ENCODE measurements at places on chromosomes 7 and 10.

- DNase-seq: no peak
Measured at GRCh38 chr7:76267107-76267893, 35.2 kb upstream of the HSPB1 start.

DNA sequence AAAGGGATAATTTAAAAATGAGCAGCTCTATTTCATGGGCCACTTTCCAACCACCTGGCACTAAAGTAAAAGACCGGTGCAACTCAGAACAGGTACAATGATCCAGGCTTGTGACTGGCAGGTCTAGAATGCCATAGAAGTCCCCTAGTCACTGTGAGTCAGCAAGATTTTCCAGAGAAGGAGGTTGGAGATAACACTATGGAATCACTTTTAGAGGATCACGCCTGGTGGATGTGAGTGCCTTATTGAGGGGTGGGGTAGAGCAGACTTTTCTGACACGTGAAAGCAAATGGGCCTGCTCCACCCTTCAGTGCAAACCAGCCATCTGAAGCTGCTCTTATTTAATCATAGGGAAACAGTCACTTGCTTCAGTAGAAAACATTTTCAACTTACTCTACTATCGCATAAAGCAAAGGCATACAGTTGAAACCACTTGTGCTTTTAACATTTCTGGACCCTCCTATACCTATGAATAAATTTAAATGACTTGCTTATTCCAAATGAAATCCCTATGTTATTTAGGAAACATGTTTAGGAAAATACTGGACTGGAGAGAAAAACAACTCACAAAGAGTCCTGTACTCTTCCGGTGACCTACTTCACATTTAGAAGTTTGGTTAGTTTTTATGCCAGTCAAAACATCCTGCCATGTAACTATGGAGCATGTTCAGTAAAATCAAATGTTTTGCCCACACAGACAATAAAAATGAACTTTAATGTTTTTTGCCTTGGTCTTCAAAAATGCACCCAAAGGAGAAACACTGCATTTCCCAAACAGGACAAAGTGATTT lies 21.5 kb upstream of the AKR1C1 start:
- DNase-seq: no peak

GRCh38 chr7:135650831-135651573 lies 11.3 kb upstream of the STMP1 start:
- no peak for DNase-seq

GRCh38 chr7:41540601-41541000 lies 162.3 kb downstream of the INHBA start:
- DNase-seq: no peak

GRCh38 chr10:63105225-63106110 lies 27.7 kb upstream of the NRBF2 start:
- DNase-seq: no peak

- DNase-seq: no peak
Measured at GRCh38 chr10:2019281-2019680, 282.0 kb upstream of the ADARB2 start.

DNA sequence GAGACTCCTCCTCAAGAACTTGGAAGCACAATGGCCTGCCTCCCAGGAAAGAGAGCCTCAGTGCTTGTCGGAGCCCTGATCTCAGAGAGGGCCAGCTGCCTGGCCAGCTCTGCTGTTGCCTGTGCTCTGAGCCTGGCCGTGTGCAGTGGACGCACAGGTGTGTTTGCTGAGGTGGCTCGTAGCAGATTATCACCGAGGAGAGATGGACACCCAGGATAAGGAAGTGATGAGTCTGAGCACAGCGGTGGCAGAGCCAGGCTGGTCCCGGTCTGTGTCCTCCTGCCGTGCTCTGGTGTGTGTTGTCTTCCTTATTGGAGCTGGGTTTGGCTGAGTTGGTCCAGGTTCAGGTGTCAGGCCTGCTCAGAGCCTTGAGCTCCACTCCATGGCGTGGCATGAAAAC lies 208.5 kb downstream of the EBF3 start:
- no peak for DNase-seq

DNA sequence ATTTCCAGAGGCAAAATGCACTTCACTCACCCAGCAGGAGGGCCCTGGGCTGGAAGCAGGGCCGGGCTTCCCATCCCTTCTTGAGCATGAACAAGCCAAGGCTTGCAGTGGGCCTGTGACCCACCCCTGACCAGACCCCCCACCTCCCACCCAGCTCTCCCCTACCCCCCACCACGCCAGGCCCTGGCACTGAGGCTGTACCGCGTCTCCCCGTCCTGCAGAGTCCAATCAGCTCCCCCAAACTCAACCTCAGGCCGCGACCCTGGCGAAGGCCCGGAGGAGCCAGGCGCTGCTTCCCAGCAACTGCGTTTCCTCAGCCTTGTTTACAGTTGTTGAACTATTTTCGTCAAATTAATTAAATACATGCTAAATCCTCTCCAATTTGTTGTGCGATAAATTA lies 16.9 kb upstream of the MYL10 start:
- DNase-seq: peak; percentile 10

- DNase-seq: no peak
Measured at GRCh38 chr10:119323085-119324016, 116.0 kb downstream of the GRK5 start.

All from GM10248 (cell line).